Neural progenitor cell (in vitro differentiated cells): ENCODE measurements at places on chromosomes 3 and 15. TPM values are rescaled to one million over a fixed set of nuclear protein-coding genes. Genes with fewer than 3 reads are reported as not detected.

DNA sequence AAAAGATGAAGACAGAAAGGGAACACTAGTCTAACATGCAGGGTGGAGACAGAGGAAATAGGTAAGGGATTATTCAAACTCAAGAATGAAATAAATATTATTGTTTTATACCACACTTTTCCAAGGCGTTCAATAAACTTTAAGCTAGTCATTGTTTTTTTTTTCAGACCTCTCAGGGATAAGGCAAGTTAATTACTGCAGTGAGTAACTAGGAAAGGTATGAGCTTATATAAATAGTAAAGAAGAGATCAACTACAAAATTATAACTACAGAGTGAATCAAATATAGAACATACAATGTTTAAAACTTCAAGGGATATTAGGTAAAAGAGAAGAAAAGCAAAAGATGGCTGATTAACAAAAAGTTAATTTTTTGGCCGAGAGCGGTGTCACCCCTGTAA is 31.5 kb upstream of the XXYLT1 start:
- no peaks in the 10 kb centered on the region for H3K4me1 ChIP-seq
- H3K36me3 ChIP-seq, result no peaks in the 10 kb centered on the region
- H3K4me3 ChIP-seq, result no peak overlapping the region
- no peaks in the 10 kb centered on the region for H3K27me3 ChIP-seq
- no peak overlapping the region for H3K27ac ChIP-seq

The CCR1 gene
- total RNA-seq, result 0.19 TPM in 1 of 2 replicates, not detected in the other

GRCh38 chr3:125319765-125320164 is 55.4 kb downstream of the ZNF148 start:
- peaks cover 4% of the 10 kb centered on the region for H3K36me3 ChIP-seq
- H3K4me1 ChIP-seq, result peaks cover 29% of the 10 kb centered on the region
- no peaks in the 10 kb centered on the region for H3K27me3 ChIP-seq
- peak; percentile 2 for DNase-seq
- H3K4me3 ChIP-seq, result no peak overlapping the region

- peaks cover 5% of the 10 kb centered on the region for H3K4me1 ChIP-seq
- DNase-seq, result no peak
- no peaks in the 10 kb centered on the region for H3K36me3 ChIP-seq
- H3K4me3 ChIP-seq, result no peak overlapping the region
Measured at GRCh38 chr3:36891701-36892160, 53.1 kb downstream of the TRANK1 start.

- no peaks in the 10 kb centered on the region for H3K36me3 ChIP-seq
- no peak overlapping the region for H3K4me3 ChIP-seq
- DNase-seq, result no peak
Measured at GRCh38 chr3:39638301-39638700, 170.8 kb downstream of the MOBP start.

DNA sequence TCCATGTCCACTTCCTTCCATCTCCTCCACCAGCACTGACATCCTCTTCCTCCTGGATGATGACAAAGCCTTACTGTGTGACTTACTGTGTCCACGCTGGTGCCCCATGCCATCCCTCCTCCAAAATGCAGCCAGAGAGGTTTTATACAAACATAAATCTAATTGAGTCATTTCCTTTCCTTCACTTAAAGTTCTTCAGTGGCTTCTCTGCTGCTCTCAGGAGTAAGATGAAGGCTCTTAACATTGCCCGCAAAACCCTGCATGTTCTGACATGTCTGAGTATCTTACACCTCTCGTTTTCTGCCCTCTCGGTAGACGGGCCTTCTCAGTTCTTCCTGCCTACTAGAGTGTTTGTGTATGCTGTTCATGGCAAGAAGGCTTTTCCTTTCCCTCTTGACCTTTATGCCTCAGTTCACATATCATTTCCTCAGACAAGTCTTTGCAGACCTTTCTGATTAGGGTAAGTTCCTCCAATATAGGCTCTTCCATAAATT is 175.5 kb downstream of the CFAP20DC start:
- H3K27me3 ChIP-seq, result no peaks in the 10 kb centered on the region
- no peak overlapping the region for H3K27ac ChIP-seq
- no peaks in the 10 kb centered on the region for H3K36me3 ChIP-seq
- no peaks in the 10 kb centered on the region for H3K4me1 ChIP-seq
- DNase-seq, result no peak

- no peak overlapping the region for H3K4me3 ChIP-seq
- no peaks in the 10 kb centered on the region for H3K27me3 ChIP-seq
- H3K36me3 ChIP-seq, result no peaks in the 10 kb centered on the region
- H3K27ac ChIP-seq, result no peak overlapping the region
Measured at GRCh38 chr3:197205675-197206074, 92.7 kb downstream of the DLG1 start.

- no peak overlapping the region for H3K27ac ChIP-seq
- no peak overlapping the region for H3K4me3 ChIP-seq
- H3K36me3 ChIP-seq, result no peaks in the 10 kb centered on the region
- H3K4me1 ChIP-seq, result no peaks in the 10 kb centered on the region
- DNase-seq, result no peak
Measured at GRCh38 chr15:66873856-66874255, 171.8 kb downstream of the SMAD6 start.

GRCh38 chr15:40458495-40459371 is 12.1 kb upstream of the CHST14 start:
- H3K4me1 ChIP-seq, result peaks cover 10% of the 10 kb centered on the region
- H3K4me3 ChIP-seq, result no peak overlapping the region
- H3K27me3 ChIP-seq, result no peaks in the 10 kb centered on the region
- H3K36me3 ChIP-seq, result no peaks in the 10 kb centered on the region
- DNase-seq, result no peak

The IMPG2 gene
- 0.03 and 0.15 TPM in 2 replicates for total RNA-seq

- no peak overlapping the region for H3K4me3 ChIP-seq
- H3K4me1 ChIP-seq, result no peaks in the 10 kb centered on the region
- no peaks in the 10 kb centered on the region for H3K27me3 ChIP-seq
- no peaks in the 10 kb centered on the region for H3K36me3 ChIP-seq
Measured at GRCh38 chr3:166900866-166901577, 479.1 kb downstream of the ZBBX start.

- no peak overlapping the region for H3K27ac ChIP-seq
- H3K4me3 ChIP-seq, result no peak overlapping the region
- no peak for DNase-seq
- no peaks in the 10 kb centered on the region for H3K27me3 ChIP-seq
Measured at GRCh38 chr3:139468399-139468798, 7.9 kb downstream of the RBP2 start.

DNA sequence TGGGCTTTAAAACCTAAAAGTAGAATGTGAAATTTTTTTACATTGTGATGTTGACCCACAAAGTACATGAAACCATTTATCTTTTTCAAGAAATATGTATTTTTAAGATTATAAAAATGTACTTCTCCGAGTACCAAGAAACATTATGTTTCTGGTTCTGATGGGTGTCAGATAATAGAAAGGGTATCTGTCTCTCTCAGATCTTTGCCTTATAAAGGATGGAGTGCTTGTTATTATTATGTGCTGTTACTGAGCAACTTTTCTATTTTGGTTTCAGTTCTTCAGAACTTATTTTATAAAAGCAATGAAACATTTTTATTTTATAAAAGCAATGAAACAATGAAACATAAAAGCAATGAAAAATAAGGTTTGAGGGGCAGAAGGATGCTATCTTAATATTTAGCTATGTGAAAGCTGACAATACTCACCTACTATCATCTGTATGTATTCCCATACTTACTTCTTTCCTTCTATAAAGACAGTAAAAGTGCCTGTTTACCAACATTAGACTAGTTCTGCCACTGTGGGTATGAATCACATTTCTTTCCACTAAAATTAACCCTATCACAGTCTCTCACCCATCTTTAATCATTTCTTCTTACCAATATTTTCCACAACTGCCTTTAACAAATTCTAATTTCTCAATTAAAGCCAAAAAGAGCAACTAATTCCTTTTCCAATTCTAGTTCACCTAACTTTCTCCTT is 540.7 kb upstream of the KCNMB2 start:
- H3K36me3 ChIP-seq, result no peaks in the 10 kb centered on the region
- no peak for DNase-seq
- H3K4me1 ChIP-seq, result no peaks in the 10 kb centered on the region
- no peak overlapping the region for H3K4me3 ChIP-seq
- H3K27me3 ChIP-seq, result no peaks in the 10 kb centered on the region
